ENCODE measurements at places on chromosomes 1 and 21.

- no peak for DNase-seq
Observed at GRCh38 chr1:193707271-193708021, 521.0 kb upstream of the B3GALT2 start.

DNA sequence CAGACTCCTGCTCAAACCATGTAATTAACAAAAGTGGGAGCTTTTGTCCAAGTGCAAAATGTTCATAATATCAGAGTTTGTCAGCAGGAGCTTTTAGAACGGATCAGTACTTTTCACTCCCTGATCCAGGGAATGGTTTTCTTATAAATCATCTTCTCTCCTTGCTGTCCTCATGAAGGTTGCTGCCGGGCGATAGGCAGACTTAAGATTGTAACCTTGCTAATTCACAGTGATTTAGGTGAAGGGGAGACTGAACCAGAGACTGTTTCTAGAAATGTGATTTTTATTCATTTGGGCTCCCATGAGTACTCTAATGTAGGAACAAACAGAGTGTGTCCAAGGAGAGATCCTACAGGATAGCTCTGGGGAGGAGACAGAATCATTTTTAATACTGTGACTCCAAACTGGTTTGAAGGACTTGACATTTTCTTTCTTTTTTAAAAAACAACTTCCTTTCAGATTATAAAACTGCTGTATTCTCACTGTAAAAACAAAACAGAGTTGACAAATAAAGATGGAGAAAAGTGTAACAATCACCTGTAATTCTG, 23.7 kb downstream of the ELAVL4 start:
- DNase-seq: no peak

- no peak for DNase-seq
Observed at GRCh38 chr1:228752675-228753265, 17.5 kb downstream of the RHOU start.

- DNase-seq: no peak
Observed at GRCh38 chr1:198929111-198929604, 290.3 kb downstream of the PTPRC start.

DNA sequence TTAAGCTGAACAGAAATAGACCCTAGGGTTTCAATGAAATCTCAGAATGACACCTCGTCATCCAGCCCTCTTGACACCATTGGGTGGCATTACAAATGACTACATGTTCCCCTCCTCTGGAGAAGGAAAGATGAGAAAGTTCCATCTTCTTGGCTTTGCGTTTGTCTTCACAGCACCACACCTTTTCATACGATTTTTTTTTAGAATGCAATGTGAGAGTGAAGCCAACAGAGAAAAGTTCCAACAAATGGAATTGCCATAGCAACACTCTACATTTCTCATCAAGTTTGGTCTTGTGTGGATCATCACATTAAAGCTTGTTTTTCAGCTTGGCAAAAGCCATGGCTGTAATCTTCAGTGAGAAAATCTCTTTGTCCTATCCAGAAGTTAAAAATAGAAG, 183.4 kb upstream of the SNX7 start:
- DNase-seq: no peak

DNA sequence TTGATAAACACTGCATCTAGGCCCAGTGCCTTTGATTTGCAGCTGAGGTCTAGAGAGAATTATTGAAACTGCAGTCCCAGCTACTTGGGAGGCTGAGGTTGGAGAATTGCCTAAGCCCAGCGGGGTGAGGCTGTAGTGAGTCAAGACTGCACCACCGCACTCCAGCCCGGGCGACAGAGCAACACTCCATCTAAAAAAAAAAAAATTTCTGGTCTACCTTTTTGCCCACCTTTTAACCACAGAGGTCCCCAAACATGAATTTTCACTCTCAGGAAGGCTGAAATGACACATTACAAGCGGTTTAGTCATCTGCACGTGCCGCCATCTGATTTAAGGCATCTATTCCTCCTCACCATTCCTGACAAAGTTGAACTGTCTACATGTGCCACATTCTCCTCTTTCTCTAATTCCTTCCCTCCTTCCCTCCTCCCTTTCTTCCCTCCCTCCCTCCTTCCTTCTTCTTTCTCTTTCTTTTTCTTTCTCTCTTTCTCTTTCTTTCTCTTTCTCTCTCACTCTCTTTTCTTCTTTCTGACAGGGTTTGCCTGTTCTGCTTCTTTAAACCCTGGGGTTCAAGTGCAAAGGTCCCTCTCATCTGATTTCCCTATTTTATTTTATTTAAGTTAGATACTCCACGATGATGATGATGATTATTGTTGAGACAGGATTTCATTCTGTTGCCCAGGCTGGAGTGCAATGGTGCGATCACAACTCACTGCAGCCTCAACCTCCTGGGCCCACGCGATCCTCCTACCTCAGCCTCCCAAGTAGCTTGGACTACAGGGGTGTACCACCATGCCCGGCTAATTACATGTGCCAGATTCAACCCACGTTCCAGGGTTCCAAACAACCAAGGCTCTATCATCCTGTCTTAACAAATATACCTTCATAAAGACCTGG, 3.0 kb upstream of the SOD1 start:
- DNase-seq: no peak

- DNase-seq: no peak
Observed at GRCh38 chr21:37534431-37534830, 167.9 kb downstream of the DYRK1A start.

- no peak for DNase-seq
Observed at GRCh38 chr1:31258581-31258980, 18.9 kb upstream of the NKAIN1 start.

- DNase-seq: no peak
Observed at GRCh38 chr1:41637367-41637766, 152.9 kb upstream of the EDN2 start.

- no peak for DNase-seq
Observed at GRCh38 chr1:152457071-152457470, 43.0 kb upstream of the CRNN start.

- DNase-seq: no peak
Observed at GRCh38 chr21:14522736-14523135, 23.4 kb downstream of the SAMSN1 start.

DNA sequence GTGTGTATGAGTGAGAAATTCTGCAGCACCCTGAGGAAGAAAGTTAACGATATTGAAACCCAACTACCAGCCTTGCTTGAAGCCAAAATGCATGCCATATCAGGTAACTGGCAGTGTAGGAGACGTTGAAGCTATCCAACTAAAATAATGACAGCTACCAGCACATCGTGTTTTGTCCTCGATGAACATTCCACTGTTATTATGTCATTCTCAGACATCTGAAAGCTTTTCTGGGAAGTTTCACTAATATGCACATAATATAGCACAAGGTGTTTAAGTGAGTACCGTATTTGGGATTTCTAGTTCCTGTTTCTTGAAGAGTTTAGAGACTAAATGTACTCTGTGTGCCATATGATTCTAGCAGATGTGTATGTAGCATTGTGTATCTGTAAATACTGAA, 173.5 kb downstream of the DISC1 start:
- DNase-seq: no peak

DNA sequence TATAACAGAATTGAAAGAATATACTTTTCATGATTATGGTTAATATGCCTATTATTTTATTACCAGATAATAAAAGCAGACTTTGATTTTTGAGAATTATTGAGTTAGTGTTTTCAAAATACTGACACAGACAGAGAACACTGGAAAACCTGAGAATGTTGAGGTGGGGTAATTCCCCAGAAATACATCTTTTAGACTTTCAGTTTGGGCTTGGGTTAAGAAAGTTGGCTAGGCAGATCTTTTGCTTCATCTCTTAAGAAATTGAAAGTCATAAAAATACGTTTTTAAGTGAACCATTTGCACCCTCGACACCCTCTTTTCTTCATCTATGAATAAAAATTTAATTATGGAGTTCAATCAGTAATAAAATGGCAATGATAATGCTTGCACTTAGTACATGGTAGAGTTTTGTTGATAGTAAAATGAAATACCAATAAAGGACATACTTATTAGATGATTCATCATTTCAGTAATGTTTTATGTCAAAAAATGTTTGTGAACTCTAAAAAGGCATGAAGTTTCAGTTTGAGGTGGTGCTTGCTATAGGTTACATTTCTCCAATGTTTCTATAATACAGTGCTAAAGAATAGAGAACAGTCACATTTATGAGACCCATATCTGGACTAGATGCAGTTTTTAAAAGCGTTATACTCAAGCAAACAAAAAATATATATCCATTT, 1.9 kb upstream of the SAMSN1 start:
- DNase-seq: no peak

GRCh38 chr1:57599236-57599994, 175.6 kb upstream of the DAB1 start:
- DNase-seq: no peak

- no peak for DNase-seq
Observed at GRCh38 chr21:43301409-43302061, 125.4 kb downstream of the SIK1 start.

GRCh38 chr1:45922813-45923212, 119.4 kb downstream of the MAST2 start:
- no peak for DNase-seq

GRCh38 chr1:239212811-239213220, 173.6 kb upstream of the CHRM3 start:
- no peak for DNase-seq

DNA sequence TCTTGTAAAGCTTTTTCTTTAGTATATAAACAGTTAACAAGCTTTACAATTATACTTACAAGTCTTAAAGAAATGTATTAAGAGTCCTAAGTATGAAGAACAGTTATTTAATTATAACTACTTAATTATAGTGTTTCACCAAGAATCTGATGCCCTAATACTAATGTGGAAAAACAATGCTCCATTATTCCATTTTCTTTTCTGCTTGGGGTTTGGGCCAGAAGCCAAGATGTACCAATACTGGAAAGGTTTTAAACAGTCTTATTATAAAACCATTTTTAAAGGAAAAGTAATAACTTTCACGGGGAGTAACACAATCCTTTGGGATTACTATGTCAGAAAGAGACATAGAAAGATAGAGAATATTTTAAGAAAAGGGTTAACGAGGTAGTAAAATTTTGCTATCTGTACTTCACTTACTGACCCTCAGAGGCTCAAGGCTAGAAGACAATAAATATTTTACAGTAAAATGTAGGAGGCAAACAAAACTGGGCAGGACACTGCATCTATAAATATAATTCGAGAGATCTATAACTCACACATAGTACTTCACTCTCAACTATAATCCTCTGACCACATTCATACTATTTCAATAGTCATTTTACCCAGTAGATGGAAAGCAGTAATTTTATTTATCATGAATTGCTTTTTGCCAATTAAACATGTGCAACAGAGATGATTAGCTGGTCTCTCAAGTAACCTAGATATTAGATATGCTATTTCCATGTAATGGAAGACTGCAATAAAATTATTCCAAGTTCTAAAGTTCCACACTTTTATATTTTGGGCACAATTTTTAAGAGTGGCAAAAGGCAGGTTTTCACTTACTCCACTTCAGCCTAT, 63.9 kb downstream of the LTN1 start:
- no peak for DNase-seq

- DNase-seq: no peak
Observed at GRCh38 chr1:153599847-153600246, 13.1 kb downstream of the S100A16 start.

DNA sequence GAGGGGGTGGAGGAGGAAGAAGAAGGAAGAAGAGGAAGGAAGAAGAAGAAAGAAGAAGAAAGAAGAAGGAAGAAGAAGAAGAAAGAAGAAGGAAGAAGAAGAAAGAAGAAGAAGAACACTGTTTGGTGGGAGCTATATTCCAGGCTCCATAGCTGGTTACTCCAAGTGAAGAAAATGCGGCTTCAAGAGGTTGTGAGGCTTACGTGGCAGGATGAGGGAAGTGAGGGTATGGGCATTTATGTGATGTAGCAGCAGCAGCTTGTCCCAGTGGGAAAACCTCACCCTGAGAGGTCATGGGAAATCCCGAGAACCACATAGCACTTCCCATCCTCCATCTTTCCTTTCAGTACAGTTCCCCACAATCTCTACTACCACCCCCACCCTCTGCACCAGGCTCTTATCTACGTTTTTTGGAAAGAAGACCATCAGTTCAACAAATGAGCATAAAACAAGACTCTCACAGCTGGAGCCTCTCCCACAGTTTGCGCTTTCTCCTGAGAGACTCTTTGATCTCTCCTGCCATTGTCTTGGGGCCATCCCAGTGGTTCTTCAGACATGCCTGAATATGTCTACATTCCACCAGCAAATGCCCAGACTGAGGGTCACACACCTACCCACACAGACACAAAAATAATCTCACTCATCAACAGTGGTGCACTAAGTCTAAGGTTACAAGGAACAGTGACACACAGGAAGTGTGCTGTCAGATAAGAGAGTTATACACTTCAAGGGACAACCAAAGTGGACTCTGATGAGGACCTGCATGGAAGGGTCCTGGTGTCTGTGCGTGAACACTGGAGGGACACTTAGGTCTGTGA, 77.9 kb upstream of the KCNJ15 start:
- DNase-seq: no peak

DNA sequence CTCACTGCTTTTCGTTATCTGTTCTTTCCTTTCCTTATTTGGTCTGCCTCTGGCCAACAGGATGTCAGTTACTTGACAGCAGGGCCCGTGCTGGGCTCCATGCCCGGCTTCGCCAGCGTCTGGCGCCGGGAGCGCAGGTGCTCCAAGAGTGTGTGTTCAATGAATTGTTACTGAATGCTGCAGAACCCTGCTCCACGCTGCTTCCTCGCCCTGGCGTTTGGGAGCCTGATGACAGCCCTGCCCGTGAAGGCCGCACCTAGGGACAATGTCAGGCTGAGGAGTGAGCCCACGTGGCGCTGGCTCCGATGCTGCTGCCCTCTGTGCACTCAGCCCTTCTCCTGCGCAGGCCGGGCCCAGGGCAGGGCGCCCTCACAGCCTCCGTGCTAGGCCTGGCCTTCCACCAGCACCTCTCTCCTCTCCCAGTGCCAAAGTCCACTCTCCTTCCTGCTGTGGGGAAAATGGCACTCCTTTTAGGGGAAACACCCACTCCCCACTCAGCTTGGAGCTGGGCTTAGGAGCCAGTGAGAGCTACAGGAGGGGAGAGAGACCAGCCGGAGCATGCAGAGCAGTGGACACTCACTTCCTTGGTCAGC, 51.4 kb downstream of the ACBD3 start:
- DNase-seq: no peak

GRCh38 chr1:230105754-230106625, 39.0 kb downstream of the GALNT2 start:
- DNase-seq: no peak

GRCh38 chr1:164723296-164723798, 164.4 kb downstream of the PBX1 start:
- no peak for DNase-seq

DNA sequence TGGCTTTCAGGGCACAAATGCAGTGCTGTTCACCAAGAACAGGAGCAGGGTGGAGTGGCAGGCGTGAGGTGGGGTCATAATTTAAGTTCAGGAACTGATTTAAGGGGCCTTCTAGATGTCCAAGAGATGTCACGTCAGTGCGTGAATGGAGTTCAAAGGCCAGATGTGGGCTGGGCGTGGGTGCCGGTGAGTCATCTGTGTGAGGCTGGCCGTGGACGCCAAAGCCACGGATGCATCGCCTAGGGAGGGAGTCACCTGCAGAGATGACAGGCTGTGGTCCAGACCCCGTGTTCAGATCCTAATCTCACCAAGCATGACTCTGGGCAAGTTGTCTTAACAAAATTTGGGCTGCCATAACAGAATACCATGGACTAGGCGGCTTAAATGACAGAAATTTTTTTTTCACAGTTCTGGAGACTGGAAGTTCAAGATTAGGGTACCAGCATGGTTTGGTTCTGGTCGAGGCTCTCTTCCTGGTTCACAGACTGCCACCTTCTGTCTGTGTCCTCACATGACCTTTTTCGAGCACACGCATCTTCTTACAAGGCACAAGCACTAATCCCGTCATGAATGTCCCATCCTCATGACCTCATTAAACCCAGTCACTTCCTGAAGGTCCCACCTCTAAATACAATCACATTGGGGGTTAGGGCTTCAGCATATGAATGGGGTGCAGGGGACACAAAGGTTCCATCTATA, 109.6 kb downstream of the PRDM2 start:
- no peak for DNase-seq

- no peak for DNase-seq
Observed at GRCh38 chr21:38839328-38840286, 33.9 kb downstream of the ETS2 start.

All from lower leg skin (tissue), 4 donors.